GOT3 (cell line): ENCODE measurements at places on chromosomes 5 and 9.

DNA sequence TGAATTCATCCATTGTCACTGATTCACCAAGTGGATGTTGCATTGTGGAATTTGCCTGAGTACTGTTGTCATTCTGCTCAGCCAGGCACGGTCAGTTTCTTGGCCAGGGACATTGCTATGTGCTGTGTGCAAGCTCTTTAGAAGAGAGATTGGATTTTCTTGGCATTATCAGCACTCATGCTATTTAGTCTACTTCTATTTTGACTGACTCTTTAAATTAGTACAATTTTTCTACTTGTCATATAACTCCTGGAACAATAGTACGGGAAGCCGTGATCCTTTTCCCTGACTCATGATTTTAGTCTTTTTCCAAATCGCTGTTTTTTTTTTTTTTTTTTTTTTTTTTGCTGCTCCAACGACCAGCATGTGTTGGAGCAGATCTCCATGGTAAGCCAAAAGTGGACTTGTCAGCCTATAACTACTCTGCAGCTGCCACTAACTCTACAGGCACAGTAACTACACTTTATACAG lies 129.7 kb downstream of the CDC42SE2 start:
- no peak for DNase-seq

- DNase-seq, result no peak
These were observed 11.7 kb downstream of the TSPAN17 start for GRCh38 chr5:176658817-176659511.

- DNase-seq, result no peak
These were observed 8.1 kb downstream of the PRDM12 start for GRCh38 chr9:130672466-130672865.

DNA sequence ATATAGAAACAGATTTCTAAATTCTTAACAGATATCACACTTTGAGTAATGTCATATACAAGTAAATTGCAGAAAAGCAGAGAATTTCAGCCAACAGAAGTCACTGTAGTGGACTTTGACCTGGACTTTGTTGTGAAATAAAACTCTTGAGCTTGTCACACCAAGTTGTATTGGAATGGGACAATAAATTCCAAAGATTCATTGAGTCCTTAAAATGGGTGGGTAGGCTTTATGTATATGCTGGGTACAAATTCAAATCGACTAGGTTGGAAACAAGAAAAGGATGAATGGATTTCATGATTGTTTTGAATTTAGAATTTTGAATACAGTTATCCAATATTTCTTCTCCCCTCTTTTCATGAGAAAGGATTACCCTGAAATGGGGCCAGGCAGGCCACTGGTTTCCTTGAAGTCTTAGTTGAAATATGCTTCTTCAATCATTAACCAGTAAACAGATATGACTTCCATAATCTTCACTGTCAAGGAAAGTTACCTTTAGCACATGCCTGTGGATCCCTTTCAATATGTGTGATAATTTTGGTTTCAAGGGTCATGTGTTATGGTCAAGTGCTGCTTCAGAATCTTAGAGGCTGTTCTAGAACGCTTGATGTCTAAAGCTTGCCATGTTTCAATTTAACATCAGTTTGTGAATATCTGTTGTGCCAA lies 25.7 kb downstream of the PIP5K1B start:
- no peak for DNase-seq

GRCh38 chr9:37036371-37036775 lies 2.3 kb upstream of the PAX5 start:
- DNase-seq, result no peak

DNA sequence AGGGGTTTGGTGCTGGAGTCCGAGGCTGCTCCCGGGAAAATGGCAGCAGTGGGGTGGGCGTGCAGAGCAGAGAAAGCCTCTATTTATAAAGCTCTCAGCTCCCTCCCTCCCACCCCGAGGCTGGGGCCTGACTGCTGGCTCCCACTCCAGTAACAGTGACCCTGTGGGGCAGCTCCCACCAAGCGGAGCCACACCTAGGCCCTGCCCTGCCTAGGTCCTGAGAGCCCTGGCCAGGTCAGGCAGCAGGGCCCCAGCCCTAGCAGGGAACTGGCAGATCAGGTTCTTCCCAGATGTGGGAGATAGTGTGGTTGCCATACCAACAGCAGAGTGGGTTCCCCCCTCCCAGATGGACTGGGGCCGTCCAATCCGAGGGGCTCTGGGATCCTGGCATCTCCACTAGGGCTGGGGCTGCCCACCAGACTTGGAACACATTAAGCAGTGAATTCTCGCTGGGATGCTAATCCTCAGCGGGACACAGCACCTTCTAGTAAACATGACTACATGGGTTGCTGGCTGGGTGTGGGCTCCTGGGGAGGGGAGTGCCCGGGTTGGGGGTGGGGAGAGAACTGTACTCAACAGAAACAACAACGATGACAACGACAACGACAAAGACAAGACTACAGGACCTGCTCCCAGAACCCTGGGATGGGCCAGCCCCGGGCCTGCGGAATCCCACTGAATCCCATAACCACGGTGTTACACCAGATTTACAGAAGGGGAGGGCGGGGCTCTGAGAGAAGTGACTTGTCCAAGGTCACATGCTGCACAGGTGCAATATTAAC lies 1.5 kb downstream of the SH3GLB2 start:
- DNase-seq, result no peak

GRCh38 chr9:79686381-79687130 lies 114.8 kb downstream of the TLE4 start:
- no peak for DNase-seq

DNA sequence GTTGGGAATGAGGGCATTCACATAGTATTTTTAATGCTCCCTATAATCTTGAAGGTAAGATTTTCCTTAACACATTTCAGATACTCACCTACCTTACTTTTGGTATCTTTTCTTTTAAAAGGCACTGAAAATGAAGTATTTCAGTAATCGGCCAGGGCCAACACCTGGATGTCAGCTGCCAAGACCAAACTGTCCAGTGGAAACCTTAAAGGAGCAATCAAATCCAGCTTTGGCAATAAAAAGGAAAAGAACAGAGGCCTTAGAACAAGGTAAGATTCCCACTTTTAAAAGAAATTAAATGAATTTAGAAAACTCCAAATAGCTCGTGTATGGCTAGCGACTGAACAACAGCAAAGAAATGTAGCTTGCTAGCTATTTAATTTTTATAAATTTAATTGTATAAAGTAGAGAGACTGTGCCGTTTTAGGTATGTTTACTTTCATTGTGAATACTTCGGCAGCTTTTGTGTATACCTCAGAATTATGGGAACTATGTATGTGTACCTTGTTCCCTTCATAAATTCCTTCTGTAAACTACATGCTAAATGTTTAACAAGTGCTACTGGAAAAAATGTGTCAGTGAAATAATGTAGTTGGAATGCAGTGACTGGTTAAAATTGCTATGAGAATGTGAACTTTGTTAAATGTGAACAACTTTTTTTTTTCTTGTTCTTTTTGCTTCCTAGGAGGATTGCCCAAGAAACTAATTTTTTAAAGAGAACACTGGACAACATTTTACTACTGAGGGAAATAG lies 41.9 kb downstream of the CDK7 start:
- DNase-seq, result no peak

DNA sequence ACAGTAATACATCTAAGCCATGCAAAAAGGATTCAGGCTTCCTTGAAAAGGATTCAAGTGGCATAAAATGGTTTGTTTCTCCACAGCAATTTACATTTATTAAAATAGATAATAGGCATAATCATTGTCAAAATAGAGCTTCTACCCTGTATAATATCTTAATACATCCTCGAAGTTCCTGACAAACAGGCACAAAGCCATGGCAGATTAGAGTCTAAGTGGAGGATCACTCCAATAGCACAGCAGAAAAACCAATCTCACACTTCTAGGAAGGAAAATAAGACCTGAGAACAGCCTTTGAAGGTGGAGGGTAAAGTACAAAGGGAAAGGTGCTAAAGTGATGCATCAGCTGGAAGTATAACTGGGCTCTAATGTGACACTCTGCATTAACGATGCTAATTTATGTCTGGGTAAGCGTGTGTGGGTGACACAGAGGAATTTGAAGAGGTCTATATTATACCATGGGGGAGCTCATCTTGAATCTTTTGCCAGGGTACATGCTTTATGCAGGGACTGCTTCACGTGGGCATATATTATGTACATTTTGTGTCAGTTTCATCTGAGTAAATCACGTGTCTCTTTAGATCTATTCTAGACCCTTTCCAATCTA lies 28.8 kb downstream of the PPP2R2B start:
- DNase-seq, result no peak

GRCh38 chr5:149657324-149657723 lies 72.8 kb upstream of the PPARGC1B start:
- no peak for DNase-seq

- no peak for DNase-seq
These were observed 120.5 kb downstream of the GHR start for GRCh38 chr5:42543774-42544173.

DNA sequence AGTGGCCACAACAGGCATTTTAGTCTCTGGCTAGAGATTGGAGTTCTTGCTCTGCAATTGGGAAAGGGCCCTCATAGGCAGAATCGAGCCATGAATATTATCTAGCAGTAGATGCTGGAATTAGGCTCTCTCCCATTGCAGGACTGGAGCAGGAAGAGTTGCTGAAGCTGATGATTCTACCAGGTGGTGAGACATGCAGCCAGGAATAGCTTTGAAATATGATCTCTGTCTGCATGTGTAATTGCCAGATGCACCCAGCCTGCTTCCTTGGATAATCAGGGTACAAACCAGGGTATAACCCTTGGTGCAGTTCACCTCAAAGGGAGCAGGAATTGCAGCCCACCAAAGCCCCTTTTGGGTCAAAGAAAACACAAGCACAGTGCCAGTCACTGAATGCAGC lies 211.4 kb upstream of the FTMT start:
- no peak for DNase-seq

DNA sequence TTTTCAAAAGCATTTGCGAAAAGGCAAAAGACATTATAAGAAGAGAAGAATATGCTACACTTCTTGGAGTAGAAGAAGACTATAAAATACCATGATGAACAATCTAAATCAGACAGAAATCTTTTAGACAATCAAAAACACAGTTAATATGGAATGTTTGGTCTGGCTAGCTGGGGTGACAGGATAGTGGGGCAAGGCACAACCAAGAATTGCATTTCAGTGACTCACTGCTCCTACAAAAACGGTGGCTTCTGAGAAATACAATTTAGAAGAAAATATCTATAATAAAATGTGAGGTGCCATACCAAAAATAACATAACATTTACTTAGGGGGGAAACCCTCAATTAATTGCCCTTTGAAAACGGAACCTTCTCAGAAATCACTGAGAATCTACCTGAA lies 363.4 kb downstream of the NPR3 start:
- DNase-seq, result no peak

GRCh38 chr5:176334031-176334770 lies 27.4 kb downstream of the KIAA1191 start:
- DNase-seq, result no peak

- no peak for DNase-seq
These were observed 9.3 kb downstream of the HIGD2A start for GRCh38 chr5:176397736-176398420.

- no peak for DNase-seq
These were observed 86.6 kb downstream of the EHMT1 start for GRCh38 chr9:137705443-137705863.

DNA sequence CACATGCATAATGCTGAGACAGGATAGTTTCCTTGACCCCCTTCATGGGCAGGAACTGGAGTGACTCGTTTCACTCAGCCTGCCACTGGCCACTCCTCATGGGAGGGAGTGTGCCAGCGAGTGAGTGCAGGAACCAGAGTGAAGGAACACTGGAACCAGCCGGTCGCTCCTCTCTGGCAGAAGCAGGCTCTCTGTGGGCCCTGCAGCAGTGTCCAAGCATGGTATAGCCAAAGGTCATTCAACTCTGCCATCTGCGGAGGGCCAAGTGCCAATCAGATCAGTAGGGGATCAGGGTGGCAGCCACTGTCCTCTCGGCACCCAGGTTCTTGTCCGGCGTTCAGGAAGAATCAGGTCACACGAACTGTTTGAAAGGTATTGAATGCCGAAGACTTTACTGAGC lies 169.3 kb upstream of the PPP1R2B start:
- no peak for DNase-seq

DNA sequence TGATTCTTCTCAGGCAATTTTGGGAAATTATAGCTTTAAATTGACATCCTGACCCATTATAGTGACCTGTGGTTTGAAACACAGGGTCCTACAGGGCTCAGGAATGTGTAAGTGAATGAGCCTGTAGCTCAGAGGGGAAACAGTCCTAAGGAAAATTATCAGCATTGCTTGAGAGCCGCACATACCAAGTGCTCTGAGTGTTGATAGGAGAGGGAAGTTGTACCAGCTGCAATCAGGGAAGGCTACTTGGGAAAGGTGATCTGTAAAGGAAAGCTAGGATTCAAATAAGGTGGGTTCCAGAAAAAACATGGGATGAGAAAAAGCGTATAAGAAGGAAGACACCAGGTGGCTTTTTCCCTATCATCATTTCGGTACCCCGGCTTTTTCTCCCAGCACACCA lies 4.4 kb upstream of the SLC25A51 start:
- DNase-seq, result no peak

DNA sequence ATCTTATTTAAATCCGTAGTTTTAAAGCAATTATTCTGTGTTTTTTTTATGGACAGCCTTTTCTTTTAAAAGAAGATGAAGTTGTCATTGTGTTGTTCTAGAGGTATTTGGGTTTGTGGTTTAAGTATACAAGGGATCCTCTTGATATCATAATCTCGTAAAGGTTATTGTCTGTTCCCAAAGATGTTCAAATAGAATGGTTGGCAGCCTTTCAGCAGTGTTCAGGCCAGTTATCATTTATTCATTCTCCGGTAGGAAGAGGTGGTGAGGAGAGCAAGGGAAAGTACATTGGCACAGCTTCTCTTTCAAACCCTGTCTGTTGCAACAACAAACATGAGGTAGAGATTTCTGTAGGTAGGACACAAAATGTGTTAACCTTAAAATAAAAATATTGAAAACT lies 147.0 kb downstream of the FOCAD start:
- no peak for DNase-seq

GRCh38 chr5:1734908-1735289 lies 64.7 kb downstream of the MRPL36 start:
- no peak for DNase-seq

DNA sequence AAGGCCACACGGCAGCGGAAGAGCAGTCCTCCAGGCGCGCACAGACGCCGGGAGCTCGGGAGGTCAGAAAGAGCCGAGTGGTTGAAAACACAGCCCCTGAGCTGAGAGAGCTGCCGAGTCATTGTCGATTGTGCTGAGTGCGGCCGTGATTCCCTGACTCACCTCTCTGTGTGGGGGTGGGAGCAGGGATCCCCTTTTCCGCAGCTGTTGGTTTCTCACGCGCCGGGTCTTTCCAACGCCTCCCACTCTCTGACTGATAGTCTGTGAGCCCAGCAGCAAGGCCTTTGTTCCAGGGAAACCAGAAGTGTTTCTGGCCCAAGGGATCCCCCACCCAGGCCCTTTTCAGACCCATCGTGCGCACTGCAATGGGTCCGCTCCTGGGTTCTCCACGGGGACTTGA lies 97.3 kb downstream of the MRPL36 start:
- DNase-seq, result no peak

DNA sequence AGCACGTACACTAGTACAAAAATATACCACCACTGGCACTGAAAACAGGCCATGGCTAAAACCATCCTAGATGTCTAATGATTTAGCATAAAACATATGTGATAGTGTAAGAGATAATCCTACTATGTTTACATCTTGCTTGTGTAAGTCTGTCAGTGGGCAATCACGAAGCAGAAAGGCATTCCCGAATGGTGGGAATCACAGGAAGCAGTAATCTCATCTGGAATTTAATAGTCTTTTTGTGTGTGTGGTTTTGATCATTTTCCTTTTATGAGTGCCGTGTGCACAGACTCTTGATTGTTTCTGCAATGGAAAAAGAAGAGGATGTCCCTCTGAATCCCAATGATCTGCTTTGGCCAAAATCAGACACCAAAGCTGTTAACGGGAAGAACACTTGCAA lies 200.5 kb downstream of the EBF1 start:
- DNase-seq, result no peak
